Activated CD8-positive, alpha-beta memory T cell treated with anti-CD3 and anti-CD28 coated beads for 48 hours (primary cell): ENCODE measurements at places on chromosomes 16 and 17.

- DNase-seq = no peak
Observed at GRCh38 chr16:51577621-51578303, 426.7 kb upstream of the SALL1 start.

GRCh38 chr17:27414271-27414670 is 42.0 kb upstream of the KSR1 start:
- DNase-seq = no peak

DNA sequence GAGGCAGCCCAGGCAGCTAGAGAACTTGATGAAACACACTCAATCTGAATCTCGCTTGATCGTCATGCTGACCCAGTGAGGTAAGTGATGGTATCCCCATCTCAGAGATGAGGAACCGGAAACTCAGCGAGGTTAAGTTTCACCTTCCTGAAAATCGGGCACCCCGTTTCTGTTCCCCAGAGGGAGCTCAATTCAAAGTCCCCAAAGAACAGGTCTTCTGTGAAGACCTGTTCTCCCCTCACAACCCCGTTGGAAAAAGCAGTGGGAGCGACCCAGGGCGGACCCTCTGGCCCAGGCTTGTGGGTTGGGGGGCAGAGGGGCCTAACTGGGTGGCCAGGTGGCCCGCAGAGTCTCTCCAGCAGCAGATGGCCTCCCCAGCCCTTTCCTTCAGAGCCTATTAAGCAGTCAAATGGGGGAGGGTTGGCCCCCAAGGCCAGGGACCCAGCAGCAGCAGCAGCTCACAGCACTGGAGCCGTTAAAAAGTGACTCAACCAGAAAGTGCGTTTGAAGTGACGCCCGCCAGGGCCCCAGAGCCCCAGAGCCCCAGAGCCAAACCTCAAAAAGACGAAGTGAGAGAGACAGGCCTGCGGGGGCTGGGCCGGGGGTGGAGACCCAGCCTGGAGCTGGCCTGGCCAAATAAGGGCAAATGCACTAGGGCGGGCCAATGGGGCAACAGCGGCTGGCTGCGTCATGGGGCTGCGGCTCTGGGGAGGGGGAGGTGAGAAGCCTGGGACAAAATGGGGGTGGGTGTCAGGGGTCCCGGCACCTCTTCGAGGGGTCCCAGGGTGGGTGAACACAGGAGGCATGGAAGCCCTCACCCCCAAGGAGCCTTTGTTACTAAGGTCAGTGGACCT is 9.2 kb upstream of the TSPOAP1 start:
- peak; percentile 84 for DNase-seq

DNA sequence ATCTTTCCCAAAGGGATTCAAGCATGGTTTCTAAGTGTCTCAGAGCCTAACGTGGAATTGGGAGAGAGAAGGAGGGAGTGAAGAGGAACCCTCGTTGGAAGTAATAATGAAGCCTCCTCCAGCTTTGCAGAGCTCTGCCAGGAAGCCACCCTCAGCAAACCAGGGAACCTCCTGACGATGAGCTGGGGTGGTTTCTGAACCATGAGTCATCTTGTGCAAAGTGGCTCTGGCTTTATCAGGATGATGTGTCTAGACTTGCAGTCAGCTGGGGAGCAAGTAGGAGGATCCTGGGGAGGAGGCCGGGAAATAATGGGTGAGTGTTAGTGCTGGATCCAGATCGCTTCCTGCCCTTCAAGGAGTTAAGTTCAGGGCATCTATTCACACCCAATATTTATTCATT is 191.7 kb upstream of the RBFOX1 start:
- no peak for DNase-seq
